Hematopoietic multipotent progenitor cell treated with erythropoietin and hydrocortisone succinate and interleukin-3 and kit ligand, for 6 days (in vitro differentiated cells): ENCODE measurements at places on chromosomes 7 and 10.

GRCh38 chr7:51344406-51345138, 28.0 kb upstream of the COBL start:
- no peak for DNase-seq

GRCh38 chr7:50834031-50834535, 51.4 kb upstream of the GRB10 start:
- no peak for DNase-seq

DNA sequence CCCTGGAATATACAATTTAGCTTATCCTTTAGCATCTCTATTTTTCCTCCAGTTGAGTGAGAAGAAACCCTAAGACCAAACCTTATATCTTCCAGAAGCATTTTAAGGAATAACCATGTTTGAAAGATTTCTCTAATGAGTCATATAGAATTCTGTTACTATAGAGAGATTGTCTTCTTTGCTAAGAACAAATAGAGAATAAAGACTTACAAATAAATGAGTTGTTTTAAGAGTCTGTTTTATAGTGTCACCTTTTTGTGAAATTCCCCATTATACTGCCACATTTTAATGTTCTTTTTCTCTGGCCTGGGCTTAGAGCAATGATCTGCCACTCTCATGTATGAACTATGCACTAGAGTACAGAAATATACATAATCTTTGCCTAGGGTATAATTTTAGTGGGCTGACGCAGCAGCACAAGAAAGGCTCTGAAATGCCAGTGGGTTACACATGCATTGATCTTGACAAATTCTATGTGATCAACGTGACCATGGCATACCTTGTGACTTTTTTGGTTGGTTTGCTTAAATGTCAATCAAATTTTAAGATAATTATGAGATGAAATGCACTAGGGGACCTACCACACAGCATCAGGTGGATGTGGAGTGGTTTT, 145.1 kb upstream of the MKLN1 start:
- no peak for DNase-seq

DNA sequence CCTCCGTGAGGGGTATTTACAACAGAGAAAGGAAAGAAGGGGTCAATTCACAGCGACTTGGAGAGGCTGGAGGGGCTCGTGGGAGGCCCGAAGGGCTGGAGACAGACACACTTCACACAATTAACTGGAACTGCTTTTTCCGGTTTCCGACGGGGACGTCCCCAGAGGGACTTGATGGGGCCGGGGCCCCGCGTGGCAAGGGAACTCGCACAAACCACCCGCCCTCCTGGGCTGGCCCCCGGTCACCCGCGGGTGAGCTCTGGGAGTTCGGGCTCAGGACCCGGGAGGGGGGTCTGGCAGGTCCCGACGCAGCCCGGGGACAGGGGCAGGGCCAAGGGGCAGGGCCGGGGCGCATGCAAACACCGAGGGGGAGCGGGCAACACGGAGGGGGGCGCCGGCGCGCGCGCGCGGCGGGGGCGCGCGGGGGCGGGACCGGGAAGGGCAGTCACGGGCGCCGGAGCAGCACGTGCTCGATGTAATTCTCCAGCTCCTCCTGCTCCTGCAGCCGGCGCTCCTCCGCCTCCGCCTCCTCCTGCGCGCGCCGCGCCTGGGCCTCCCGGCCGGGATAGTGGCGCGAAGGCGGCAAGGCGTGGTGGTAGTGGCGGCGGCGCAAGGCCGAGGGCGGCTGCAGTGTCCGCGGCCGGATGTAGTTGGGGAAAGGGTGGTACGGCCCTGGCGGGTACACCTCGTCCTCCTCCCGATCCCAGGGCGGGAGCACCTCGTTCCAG, 2.7 kb downstream of the VGF start:
- DNase-seq, result peak; percentile 72

DNA sequence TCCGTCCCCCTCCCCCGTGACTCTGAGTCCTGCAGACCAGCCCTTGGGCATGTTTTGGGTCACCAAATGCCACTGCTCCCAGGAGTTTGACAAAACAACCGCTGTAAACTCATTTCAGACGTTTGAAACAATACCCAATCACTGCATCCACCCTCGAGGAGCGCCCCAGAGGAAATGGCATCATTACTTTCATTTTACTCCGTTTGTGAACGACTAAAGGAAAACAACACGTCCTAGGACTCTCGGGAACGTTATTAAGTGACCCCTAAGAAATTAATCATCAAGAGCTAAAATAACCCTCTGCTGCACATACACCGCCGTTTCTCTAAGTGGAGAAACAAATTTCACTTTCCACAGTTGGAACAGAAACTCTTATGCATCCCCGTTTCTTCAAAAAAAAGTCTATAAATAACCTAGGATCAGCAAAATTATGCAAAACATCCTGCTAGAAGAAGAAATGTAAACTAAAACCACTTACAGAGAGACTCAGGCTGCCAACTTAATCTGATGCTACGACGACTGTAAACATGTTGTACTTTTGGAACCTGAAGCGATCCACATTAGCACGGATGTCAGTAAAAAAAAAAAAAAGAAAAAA, 109.9 kb upstream of the EFCAB10 start:
- DNase-seq, result peak; percentile 13

DNA sequence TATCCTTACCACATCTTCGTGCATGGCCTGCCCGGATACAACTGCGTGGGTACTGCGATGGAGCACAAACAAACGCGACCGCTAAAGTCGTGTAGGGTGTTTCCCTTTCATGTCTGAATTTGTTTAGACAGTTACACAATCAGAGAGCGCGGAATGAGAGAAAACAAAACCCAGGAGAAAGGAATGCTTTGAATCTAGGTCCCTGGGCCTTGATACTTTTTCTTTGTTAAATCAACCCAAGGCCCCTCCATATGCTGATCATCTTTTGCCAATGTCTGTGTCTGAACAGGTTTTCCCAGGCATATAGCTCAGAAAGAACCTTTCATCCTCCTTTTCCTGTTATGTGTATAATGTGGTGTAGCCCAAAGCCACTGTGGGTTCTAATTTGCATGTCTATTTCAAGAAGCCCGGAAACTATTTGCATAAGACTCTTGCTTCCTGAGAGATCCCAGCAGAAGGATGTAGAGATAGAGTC, 145.8 kb downstream of the FRMD4A start:
- DNase-seq, result peak; percentile 31

- no peak for DNase-seq
Observed at GRCh38 chr10:24958091-24958720, 5.8 kb upstream of the PRTFDC1 start.

DNA sequence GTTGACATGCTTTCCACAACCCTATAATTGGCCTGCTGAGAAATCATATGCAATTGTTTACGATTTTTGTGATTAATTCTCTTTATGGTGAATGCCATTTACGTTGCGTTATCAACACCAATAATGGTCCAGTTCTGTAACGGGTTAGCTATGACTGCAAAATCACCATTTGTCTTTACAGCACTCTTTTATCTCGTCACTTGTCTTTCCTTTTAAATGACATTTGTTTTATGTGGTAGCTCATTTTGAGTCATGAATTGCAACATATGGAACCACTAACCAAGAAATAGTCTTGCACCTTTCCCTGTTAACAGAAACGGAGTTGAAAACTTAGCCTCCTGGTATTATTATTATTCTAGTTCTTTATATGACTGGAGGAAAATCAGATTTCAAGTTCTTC, 3.1 kb upstream of the KIAA1217 start:
- DNase-seq, result no peak

GRCh38 chr7:44386139-44386913, 60.9 kb upstream of the CAMK2B start:
- DNase-seq, result no peak

GRCh38 chr10:71281646-71282322, 37.3 kb upstream of the SLC29A3 start:
- DNase-seq, result no peak

DNA sequence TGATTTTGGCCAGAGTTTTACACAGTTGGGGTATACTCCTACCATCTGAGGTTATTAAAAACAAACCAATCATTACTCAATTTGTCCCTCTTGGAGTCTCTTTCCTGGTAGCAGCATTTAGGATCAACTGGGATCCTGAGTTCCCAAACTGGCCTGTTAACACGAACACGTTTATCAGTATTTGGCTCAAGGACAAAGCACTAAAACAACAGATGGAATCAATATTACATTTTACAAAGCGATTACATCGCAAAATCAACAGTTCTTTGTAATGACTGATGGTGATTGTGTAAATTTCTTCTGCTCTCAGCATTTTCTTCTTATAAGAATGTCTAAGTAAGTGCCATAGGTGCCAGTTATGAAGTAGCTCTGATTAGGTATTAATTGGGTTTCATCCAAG, 582.9 kb upstream of the ANKRD30A start:
- DNase-seq, result no peak

DNA sequence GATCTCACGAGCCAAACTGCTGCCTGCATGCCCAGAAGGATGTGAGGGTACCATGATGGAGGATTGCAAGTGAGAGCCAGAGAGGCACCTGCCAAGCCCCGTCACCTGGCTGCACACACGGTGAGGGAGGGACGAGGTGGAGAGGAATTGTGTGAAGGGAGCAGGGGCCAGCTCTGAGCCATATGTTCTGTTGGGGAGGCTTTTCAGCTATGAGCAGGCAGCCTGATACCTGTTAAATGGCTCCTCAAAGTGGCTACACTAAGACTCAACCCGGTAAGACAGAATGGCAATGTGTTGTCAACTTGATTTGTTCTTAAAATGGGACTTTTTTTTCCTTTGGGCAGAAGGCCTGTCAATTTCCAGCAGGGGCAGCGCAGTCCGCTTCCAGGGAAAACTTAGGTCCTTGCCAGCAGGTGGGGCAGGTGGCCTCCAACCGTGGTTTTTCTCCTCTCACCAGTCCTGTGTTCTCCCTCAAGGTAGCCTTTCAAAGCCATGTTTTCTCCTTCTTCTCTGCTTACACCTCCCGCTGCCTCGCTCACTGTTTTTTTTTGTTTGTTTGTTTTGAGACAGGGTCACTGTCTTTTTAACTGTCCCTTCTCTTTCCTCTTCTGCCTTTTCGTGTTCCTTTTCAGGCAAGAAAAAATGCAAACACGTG, 57.7 kb upstream of the ZNRF2 start:
- DNase-seq, result no peak

DNA sequence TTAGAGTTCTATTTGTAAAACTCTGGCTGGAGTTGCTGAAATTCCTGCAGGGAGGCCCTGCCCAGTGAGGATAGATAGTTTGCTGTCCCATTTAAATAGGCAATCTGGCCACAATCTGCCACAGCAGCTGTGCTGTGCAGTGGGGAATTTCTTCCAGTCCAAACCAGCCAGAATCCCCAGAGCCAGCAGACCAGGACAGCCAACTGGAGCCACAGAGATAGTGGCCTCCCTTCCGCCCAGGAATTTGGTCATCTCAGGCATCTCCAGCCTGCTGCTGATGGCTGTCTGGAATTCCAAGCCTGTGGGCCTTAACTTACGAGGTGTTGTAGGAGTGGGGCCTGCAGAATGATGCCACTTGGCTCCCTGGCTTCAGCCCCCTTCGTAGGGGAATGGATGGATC, 643.4 kb downstream of the DNAJB9 start:
- no peak for DNase-seq

DNA sequence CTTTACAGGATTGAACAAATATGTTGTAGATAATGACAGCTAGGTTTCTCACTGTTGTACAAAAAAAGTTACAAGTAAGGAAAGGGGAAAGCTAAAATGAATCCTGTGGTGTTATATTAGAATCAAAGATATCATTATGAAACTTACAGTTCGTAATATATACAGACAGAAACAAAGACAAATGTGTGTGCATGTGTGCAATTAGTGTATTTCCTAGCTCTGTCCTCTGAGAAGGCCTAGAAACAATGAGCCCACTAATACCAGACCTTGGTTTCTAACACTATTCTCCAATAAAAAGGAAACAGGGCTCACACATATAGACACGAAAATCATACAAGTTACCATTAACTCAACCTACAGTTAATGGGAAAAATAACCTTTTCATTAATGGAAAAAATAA, 8.0 kb downstream of the KDM7A start:
- no peak for DNase-seq

DNA sequence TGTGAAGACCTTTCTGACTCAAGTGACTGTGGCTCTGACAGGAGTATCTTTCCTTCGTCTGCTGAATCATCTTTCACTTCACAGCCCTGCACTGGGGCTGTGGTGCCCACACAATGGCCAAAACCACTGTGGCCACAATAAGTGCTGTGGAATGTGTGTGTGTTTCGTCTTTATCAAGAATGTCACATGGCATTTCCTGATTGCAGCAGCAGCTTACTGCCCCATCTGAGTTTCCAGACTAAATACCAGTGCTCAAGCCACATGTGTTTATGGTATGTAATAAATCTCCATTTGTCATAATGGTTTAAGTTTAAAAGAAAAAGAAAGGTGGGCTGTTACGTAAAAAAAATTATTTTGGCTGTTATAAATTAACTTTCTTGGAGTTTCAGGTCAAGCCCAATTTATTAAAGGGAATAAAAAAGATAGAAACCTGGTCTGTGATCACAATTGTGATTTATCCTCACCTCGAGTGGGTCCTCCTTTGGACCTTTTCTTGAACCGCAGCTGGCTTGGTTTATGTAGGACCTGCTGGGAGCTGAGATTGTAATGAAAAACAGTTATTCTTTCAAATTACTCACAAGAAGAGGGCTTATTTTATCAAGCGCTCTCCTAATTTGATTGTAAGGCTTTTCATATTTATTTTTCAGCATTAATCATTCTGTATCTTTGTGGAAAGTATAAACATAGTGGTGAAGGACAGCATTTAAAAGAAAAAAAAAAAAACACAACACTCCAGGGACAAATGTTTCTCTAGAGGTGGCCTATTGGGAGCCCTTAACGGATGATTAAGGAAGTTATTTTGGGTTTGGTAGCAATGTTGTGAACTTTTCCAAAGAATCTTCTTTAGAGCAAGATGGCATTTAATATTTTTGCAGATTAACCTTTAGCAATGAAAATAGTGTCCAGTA, 116.2 kb downstream of the LRMDA start:
- DNase-seq, result peak; percentile 83

- DNase-seq, result no peak
Observed at GRCh38 chr10:89153116-89153515, 54.0 kb downstream of the CH25H start.

GRCh38 chr10:120632047-120632446, 175.0 kb downstream of the PLPP4 start:
- DNase-seq, result no peak

DNA sequence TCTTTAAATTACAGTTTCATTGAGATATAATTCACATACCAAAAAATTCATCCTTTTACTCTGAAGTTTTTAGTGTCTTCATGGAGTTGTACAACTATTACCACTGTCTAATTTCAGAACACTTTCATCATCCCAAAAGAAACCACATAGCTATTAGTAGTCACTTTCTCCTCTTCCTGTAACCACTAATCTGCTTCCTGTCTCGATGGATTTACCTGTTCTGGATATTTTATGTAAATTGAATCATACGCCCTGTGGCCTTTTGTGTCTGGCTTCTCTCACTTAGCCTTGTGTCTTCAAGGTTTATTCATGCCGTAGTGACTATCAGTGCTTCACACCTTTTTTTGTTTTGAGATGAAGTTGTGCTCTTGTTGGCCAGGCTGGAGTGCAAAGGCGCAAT, 135.5 kb downstream of the DOCK1 start:
- DNase-seq, result no peak

DNA sequence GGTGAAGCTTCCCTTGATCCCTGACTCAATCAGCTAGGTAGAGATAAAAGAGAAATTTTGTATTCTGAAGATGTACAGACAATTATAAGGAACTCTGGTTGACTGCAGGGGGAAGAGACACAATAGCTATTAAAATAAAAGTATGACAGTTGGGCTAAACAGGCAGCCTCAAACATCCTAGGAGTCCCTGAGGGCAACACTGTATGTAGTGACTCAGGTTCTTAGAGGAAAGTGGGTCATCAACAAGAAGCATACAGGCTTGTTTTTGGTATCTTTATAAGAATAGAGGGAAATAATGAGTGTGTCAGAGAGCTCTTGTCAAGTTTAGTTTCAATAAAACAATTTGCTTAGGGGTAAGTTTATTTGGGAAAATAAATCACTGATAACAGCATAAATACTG, 150.3 kb downstream of the AUTS2 start:
- no peak for DNase-seq

GRCh38 chr10:50990568-50991455, 83.5 kb upstream of the PRKG1 start:
- DNase-seq, result peak; percentile 17
